M059J (cell line): ENCODE measurements at places on chromosomes 5 and 9. TPM values are rescaled to one million over a fixed set of nuclear protein-coding genes. Genes with fewer than 3 reads are reported as not detected.

DNA sequence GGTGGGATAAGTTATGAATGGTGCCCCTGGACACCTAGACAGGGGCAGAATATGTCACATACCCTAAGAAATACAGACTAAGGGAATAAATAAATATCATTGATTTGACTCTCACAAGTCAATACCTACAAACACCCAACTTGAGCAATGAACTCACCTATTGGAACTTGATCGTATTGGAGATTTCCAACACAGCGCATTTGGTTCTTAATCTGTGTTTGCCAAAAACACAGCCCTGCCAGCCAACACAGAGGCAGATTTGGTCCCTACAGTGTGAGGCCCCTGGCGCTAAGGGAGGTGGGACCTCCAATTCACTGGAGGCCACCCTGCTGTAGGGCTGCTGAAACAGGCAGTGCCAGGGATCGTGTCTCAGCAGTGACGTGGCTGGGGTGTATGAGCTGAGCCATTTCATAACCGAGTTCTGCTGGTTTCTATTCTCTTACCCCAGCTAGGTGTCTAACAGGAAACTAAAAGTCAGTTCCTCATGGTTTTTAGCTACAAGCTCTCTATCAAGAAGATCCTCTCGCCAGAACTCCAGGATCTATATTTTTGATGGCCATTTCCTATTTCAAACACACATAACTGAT lies 84.5 kb downstream of the SLC1A1 start:
- DNase-seq = no peak

DNA sequence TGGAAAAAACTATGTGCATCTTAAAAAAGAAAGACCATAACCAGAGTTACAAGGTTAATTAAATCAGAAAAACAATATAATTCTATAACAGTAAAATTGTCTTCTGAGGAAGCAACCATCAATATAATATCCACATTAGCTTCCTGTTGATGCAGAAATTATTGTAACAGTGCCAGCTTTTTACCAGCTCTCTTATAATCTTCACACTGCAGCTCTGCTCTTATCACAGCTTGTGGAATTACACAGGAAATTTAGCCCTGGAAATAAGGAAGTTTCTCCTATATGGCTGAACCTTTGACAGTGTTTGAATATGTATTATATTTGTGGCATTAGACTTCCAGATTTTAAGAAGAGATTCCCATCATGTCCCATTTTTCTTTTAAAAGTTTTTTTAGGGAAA lies 49.1 kb upstream of the TEK start:
- no peak for DNase-seq

GRCh38 chr5:15338546-15338945 lies 161.4 kb upstream of the FBXL7 start:
- no peak for DNase-seq

DNA sequence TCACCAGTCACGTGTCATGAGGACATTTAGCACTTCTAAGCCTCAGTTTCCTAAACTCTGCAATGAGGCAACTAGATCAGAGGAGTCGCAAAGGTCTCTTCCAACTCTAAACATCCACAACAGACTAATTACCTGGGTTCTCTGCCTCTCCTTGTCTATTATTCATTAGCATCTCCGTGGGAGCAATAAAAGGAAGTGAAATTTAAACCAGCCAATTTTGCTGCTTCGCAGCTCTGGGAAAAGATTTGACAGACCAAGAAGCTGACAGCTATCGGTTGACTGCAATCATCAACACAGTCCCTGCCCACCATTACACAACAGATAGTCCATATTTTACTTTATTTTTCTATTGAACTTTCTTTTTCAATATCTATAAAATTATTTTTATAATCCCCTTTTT lies 308.9 kb downstream of the NR2F1-AS1 start:
- no peak for DNase-seq

DNA sequence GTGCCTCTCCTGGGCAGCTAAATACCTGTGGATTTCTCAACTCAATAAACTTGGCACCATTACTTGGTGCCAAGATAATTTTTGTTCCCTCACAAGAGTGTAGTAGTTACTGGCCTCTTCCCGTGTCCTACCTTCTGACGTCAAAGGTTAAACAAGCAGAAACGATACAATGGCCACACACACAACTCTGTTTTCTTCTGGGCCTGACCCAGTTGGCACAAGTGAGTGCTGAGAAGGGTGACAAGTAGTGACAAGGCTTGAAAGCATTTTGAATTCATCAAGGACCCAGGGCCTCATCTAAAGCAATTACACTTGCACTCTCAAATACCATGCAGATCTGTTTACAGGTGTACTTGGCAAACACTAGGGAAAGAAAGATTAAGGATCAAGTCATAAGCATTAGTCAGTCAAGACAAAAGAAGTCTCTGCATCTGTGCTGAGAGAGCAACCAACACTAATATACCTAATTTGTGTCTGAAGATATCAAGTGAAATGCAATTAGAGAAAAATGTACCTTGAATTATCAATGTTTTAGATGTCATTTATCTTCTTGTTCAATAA lies 30.8 kb downstream of the RASEF start:
- no peak for DNase-seq

- no peak for DNase-seq
Observed at GRCh38 chr5:6631441-6631840, 1.4 kb downstream of the NSUN2 start.

- no peak for DNase-seq
Observed at GRCh38 chr5:34611464-34612415, 44.4 kb upstream of the RAI14 start.

DNA sequence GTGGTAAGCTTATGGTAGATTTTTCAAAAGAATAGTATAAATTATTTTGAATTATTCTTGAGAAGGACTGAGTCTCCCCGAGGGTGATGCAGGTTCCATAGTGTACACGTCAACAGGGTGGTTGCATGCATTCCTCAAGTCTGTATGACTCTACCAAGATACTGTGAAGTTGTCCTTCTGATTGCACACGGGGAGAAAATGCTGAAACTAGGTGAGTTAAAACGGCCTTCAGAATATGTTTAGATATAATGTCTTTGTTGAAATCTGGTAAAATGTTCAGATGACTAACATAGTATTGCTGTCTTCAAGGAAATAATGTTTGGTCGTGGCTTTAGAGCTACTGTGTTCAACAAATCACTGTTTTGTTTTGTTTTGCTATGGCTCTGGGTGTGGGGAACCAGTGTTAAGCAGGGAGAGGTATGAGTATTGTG lies 22.4 kb upstream of the TNFAIP8 start:
- DNase-seq = no peak

DNA sequence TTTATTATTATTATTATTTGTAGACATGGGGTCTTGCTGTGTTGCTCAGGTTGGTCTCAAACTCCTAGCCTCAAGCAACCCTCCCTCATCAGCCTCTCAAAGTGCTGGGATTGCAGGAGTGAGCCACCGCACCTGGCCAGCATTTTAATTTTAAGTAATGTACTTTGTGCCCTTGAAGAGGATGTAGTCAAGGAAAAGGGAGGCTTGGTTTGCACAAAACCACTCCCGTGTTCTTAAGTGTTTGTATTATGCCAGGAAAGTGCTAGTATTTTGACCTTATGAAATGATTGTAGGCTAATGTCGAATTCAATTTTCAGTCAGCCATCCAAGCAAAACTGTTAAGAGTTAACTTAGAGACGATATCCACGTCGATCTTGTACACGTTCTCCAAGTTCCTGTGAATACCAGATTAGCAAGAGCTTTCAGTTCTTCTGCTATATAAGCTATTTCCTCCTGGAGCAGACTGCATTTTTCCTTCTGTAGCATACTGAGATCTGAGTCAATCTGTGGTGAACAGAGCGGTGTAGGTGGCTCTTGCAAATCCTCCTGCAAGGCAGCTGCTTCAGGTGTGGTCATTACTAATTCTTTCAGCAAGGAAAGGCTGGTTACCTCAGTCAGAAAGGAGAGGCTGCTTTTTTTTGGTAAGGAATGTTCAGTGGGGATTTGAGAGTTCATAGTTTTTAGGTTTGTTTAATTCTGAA lies 23.7 kb downstream of the CCDC171 start:
- DNase-seq = no peak

DNA sequence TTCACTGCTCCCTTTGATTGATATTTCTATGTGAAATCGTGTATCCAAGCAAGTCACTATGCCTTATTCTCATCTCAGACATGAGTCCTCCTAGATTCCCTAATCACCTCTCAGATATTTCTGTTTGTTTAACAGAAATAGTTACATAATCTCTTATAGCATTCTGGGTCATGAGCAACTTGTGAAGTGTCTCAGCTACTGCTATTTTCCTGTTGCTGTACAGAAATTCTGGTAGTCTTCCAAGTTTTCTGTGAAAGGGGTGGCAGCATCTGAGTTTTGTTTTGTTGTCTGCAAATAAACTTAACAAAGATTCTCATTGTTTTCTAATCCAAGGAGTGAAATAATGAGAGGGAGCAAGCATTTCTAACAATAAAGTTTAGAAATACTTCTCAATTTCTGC lies 256.9 kb upstream of the ST8SIA4 start:
- DNase-seq = no peak

DNA sequence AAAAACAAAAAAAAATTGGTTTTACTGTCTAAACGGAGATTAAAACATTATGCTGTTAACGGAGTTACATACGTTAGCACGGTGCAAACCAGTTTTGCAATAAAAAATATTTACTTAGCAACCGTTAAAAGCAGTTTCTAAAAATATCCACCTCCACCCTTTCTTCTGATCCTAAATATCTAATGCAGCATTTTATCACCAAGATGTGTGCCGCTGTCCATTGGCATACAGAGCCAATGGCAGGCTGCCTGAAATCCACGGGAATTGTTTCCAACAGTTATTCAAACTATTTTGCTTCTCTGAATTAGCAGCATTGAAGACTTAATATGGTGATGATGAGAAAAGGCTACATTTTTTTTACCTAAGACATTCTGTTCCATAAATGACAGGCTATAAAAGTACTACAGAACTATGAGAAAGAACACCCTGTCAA lies 61.6 kb downstream of the CSNK1A1 start:
- DNase-seq = peak; percentile 36

DNA sequence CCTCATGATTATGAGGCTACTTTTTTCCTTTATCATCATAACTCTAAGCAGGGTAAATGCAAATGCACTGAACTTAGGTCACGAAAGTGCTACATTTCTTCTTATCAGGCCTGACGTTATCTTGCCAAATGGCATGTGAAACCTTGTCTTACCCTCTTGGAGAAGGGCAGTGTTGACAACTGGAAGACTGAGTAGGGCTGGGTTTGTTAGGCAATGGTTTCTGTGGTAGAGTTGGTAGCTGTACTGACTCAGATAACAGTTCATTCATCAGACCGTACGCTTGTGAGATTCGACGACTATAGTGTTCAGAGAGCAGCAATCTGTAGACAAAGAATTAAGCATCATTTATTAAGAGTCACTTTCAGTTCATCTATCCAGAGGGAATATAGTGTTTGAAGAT lies 127.7 kb downstream of the CPLANE1 start:
- no peak for DNase-seq

- DNase-seq = no peak
Observed at GRCh38 chr5:89055695-89056085, 172.7 kb upstream of the MEF2C start.

DNA sequence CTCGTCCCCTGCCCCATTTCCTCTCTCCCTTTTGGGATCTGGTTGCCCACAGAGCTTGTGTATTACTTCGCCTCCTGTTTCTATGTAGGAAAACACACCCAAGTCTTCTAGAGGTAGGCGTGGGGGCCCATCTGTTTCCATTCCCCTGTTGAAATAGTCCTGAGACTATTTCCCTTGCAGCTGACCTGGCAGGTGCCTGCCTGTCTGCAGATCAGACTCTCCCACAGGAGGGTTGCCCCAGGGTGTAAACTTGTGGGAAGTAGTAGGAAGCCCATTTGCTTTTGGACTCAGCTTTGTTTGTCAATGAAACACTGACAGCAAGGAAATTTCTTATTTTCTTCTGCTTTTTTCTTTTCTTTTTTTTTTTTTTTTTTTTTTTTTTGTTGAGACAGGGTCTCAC lies 16.3 kb upstream of the GARNL3 start:
- no peak for DNase-seq

- no peak for DNase-seq
Observed at GRCh38 chr5:171969288-171969880, 37.1 kb downstream of the FBXW11 start.

GRCh38 chr9:23826120-23826629 lies at the start of gene ELAVL2:
ELAVL2 (minus strand) TSS chr9:23826240; CDS start chr9:23762234, 64,006 bp downstream.
- DNase-seq = peak; percentile 99

- peak; percentile 32 for DNase-seq
Observed at GRCh38 chr9:109517901-109518377, 19.8 kb upstream of the PTPN3 start.

DNA sequence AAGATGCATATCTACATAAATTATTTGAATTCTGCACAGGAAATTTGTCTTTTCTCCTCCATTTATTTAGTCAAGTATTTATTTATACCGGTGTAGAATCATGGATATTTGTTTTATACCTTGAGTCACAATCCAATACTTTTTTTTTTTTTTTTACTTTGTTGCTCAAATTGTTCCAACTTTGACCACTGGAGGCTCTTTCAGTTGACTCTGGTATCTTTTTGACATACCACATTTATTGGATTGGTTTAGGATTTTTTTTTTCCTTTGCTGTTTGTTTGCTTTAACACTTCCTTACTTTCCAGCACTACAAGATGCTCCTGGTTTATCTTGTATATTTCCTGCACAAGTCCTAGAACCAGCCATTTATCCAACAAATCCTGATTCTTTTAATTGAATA lies 543.1 kb upstream of the RIOK2 start:
- no peak for DNase-seq

DNA sequence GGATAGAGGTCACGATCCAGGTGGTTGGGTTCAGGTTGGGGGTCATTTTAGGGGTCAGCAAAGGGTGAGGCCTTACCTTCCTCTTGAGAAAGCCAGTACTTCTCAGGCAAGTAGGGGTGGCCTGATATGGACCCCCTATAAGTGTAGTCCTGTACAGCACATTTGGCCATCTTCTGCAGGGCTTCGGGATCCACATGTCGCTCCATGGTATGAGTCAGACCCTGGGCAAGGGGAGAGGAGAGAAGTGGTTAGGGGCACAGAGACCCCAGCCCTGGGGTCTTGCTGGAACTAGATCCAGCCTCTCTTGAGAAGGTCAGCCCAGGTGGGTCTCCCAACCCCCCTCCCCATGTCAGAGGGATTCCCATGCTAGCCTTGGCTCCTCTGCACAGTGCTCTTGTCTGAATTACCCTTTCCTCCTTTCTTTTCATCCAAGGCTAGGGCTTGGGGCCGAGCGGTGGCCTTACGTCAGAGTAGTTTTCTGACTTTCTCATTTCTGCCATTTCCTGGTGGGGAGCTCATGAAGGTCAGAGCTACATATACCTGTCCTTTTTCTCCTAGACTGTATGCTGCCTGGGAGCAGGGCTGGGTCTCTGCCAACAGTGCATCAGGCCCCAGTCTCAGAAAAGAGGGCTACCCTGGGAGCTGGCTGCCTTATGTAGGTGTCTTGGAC lies 9.0 kb upstream of the MYORG start:
- DNase-seq = no peak

GRCh38 chr5:112533362-112533761 lies 114.3 kb upstream of the EPB41L4A start:
- DNase-seq = peak; percentile 20

- peak; percentile 44 for DNase-seq
Observed at GRCh38 chr9:112361601-112362000, 18.3 kb upstream of the HSDL2 start.

- no peak for DNase-seq
Observed at GRCh38 chr5:89087128-89087527, 204.1 kb upstream of the MEF2C start.

- no peak for DNase-seq
Observed at GRCh38 chr9:129344641-129345495, 166.8 kb upstream of the IER5L start.

The KIF4B gene
- 0.07 and 0.10 TPM in 2 replicates for total RNA-seq

The PCDHB11 gene
- 0.25 and 0.49 TPM in 2 replicates for total RNA-seq

The MARVELD2 gene
- total RNA-seq = 4.1 and 5.7 TPM in 2 replicates

The AQP3 gene
- 0.57 and 1.1 TPM in 2 replicates for total RNA-seq

The TMEM174 gene
- not detected in 2 replicates for total RNA-seq

The ANXA1 gene
- 608 and 753 TPM in 2 replicates for total RNA-seq

The MARCOL gene
- not detected in 2 replicates for total RNA-seq

The SOHLH1 gene
- total RNA-seq = not detected in 2 replicates

The GLDC gene
- 0.39 and 1.1 TPM in 2 replicates for total RNA-seq

The CEP72 gene
- total RNA-seq = 3.7 and 6.1 TPM in 2 replicates
